ENCODE measurements at places on chromosomes 16 and 17. TPM values are rescaled to one million over a fixed set of nuclear protein-coding genes. Genes with fewer than 3 reads are reported as not detected.

Gene OR1F1
- 0.98 TPM for total RNA-seq

Gene TTYH2
- 6.4 TPM for total RNA-seq

Gene OTOA
- 0.25 TPM for total RNA-seq

Gene OR2C1
- 0.49 TPM for total RNA-seq

Gene MYH13
- total RNA-seq: not detected

Gene GP2
- not detected for total RNA-seq

Gene PRR35
- not detected for total RNA-seq

Gene TRIM25
- 3.2 TPM for total RNA-seq

Gene KRTAP2-1
- not detected for total RNA-seq

Gene KRT23
- 0.25 TPM for total RNA-seq

Gene SLFN14
- total RNA-seq: 0.25 TPM

Gene TP53TG3C
- total RNA-seq: not detected

Gene TRPV2
- total RNA-seq: 0.98 TPM

Gene NTN3
- total RNA-seq: 3.2 TPM
